Testis (tissue), 5 donors: ENCODE measurements at places on chromosomes 11 and 22.

DNA sequence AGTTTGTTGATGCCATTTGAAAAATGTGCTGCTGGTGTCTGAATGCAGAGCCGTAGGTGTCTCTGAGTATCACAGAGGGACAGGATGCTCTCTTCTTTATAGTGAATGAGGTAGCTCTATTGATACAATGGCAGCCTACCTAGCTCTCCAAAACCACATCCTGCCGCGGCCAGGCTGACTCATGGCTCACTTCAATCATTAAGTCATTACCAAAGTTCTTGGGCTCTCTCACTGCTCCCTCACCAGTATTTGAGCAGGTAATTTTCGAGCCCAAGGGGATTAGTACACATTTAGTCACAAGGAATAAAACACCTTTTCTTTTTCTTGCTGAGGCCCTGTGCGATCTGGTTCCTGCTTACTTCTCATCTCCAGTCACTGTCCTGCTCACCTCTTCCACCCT, 509.0 kb upstream of the LARGE1 start:
- H3K27ac ChIP-seq: no peak overlapping the region
- no peaks in the 10 kb centered on the region for H3K27me3 ChIP-seq
- no peak for DNase-seq
- no peak overlapping the region for H3K4me3 ChIP-seq
- no peaks in the 10 kb centered on the region for H3K36me3 ChIP-seq

- no peak for DNase-seq
- H3K36me3 ChIP-seq: no peaks in the 10 kb centered on the region
- H3K27me3 ChIP-seq: no peaks in the 10 kb centered on the region
- no peak overlapping the region for H3K27ac ChIP-seq
Observed at GRCh38 chr22:50489363-50490243, 2.9 kb downstream of the MIOX start.

GRCh38 chr11:75527938-75528735, 2.4 kb upstream of the GDPD5 start:
- H3K27ac ChIP-seq: no peak overlapping the region
- H3K36me3 ChIP-seq: no peaks in the 10 kb centered on the region
- DNase-seq: no peak
- H3K27me3 ChIP-seq: no peaks in the 10 kb centered on the region
- no peak overlapping the region for H3K4me3 ChIP-seq
- peaks cover 5% of the 10 kb centered on the region for H3K4me1 ChIP-seq

- no peak overlapping the region for H3K27ac ChIP-seq
- DNase-seq: no peak
- H3K4me1 ChIP-seq: no peaks in the 10 kb centered on the region
- H3K4me3 ChIP-seq: no peak overlapping the region
- H3K27me3 ChIP-seq: no peaks in the 10 kb centered on the region
- no peaks in the 10 kb centered on the region for H3K36me3 ChIP-seq
Observed at GRCh38 chr11:99716302-99716701, 695.6 kb downstream of the CNTN5 start.

GRCh38 chr11:20043992-20044391, 116.3 kb downstream of the DBX1 start:
- DNase-seq: no peak
- H3K27me3 ChIP-seq: no peaks in the 10 kb centered on the region
- no peaks in the 10 kb centered on the region for H3K4me1 ChIP-seq
- H3K4me3 ChIP-seq: no peak overlapping the region
- no peak overlapping the region for H3K27ac ChIP-seq

DNA sequence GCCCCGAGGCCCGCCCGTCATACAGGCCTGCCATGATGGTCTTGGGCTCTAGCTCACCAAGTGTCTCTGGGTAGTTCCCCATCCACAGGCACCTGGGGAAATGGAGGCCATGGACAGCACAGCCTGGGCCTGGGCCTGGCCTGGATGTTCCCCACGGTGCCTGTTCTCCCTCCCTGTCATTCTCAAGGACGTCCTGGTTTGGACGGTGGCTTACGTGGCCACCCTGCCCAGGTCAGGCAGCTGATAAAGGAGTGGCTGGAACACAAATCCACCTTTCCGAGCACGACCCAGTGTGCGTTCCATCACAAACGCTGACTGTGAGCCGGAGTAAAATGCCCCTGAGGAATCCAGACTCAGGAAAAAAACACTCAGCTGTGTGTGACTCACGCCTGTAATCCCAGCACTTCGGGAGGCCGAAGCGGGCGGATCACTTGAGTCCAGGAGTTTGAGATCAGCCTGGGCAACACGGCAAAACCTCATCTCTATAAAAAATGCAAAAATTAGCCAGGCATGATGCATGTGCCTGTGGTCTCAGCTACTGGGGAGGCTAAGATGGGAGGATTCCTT, 41.2 kb upstream of the TESMIN start:
- H3K27ac ChIP-seq: no peak overlapping the region
- no peak for DNase-seq
- H3K4me3 ChIP-seq: no peak overlapping the region
- H3K36me3 ChIP-seq: peaks cover 3% of the 10 kb centered on the region
- no peaks in the 10 kb centered on the region for H3K27me3 ChIP-seq
- H3K4me1 ChIP-seq: no peaks in the 10 kb centered on the region

GRCh38 chr11:120778685-120779490, 245.0 kb upstream of the TBCEL start:
- H3K4me1 ChIP-seq: peaks cover 4% of the 10 kb centered on the region
- no peak for DNase-seq
- no peak overlapping the region for H3K4me3 ChIP-seq
- H3K27ac ChIP-seq: no peak overlapping the region
- H3K36me3 ChIP-seq: no peaks in the 10 kb centered on the region
- H3K27me3 ChIP-seq: no peaks in the 10 kb centered on the region
